Stimulated activated CD8-positive, alpha-beta memory T cell treated with anti-CD3 and anti-CD28 coated beads, Interleukin-7, amount 100 ng/mL, for 1 hour (primary cell): ENCODE measurements at places on chromosomes 3 and 15.

DNA sequence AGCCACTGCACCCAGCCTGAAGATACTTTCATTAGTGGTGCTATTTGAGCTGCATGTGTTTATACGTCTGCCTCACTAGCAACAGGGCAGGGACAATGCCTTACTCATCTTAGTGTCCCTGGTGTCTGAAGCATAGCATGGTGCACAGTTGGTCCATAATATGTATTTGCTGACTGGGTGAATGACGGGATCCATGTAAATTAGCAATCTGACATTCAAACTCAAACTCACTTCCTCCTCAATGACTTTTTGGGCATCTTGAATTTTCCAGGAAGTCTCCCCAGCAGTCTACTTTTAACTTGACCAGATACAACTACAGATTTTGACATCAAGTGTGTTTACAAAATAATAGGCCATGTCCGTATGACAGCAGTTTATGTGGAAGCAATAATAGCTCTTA is 3.0 kb upstream of the LDHAL6B start:
- no peak for DNase-seq

- DNase-seq, result no peak
Observed at GRCh38 chr3:150404023-150404422, 4.1 kb upstream of the TSC22D2 start.

DNA sequence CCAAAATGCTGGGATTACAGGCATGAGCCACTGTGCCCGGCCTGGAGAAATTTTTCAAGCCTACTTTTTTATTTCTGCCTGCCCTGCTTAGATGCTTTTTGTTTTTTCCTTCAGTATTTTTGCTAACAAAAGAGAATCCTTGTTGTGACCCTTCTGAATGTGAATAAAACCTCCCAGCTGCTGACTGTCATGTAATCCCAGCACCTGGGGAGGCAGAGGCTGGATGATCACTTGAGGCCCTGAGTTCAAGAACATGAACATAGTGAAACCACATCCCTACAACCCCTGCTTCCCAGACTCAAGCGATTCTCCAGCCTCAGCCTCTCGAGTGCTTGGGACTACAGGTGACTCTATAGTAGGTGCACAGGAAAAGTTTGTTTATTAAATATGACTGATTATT is 84.9 kb downstream of the SOX2 start:
- DNase-seq, result no peak

- DNase-seq, result no peak
Observed at GRCh38 chr3:171327441-171328174, 132.6 kb downstream of the TNIK start.

DNA sequence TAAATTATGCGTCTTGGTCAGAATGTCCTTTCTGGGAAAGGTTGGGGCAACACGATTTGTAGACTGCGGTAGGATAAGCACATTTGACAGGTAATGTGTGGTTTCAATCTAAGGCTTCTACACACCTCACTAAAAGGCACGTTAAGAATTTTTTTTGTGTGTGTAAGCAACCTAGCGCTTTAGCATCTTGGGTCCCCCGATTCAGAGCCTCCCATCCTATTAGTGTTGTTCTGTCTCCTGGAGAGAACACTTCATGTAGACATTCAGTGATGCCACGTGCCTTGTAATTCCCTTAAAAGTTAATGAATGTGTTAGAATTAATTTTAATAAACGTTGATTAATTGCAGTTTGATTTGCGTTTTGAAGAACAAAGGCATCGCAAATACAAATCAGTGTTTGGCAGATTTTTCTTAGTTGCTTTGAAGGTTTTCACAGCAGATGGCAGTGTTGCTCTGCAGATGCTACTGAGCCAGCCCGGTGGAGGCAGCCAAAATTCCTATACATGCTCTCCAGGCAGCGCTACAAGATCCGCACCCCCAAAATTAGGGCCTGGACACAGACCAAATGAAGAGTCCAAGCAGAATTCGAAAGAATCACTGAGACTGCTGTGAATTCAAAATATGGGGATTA is 63.5 kb downstream of the OTOL1 start:
- no peak for DNase-seq

DNA sequence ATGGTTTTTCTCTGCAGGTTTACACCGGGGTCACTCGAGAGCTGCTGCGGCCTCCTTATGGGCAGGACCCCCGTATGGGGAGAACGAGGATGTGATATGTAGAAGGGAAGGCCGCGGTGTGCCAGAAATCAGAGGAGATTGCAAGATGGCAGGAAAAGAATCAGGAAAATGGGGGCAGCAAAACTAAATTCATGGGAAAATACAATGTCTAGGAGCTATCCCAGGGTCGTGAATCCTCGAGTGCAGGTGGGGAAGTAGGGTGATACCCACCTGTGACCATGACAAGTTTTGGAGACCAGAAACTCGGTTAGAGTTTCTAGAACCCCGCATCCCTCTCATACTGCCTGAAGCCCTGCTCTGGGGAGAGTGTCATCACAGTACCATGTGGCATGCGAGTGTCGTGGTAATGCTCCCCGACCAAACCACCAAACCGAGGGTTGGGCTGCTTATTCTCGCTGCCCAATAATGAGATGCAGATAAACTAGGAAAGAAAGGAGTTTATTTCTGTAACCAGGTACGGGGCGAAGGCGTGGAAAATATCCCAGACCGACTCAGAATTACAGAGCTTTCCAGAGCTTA is 781 bp downstream of the TRNT1 start:
- no peak for DNase-seq

GRCh38 chr3:157160658-157161424 is 894 bp upstream of the CCNL1 start:
- peak; percentile 36 for DNase-seq
